Left renal cortex interstitium (tissue), 4 donors: ENCODE measurements at places on chromosomes 11 and 22. TPM values are rescaled to one million over a fixed set of nuclear protein-coding genes. Genes with fewer than 3 reads are reported as not detected.

The SYCE3 gene
- 0.43 TPM for polyA plus RNA-seq

The SHISA8 gene
- polyA plus RNA-seq: 0.78 TPM

The OR4D5 gene
- not detected for polyA plus RNA-seq

The TESMIN gene
- polyA plus RNA-seq: 15.2 TPM

The KCNQ1OT1 gene
- 2.4 TPM for polyA plus RNA-seq

The MMP11 gene
- 15.4 TPM for polyA plus RNA-seq

The TSGA10IP gene
- not detected for polyA plus RNA-seq

The CNTN5 gene
- 23.3 TPM for polyA plus RNA-seq

GRCh38 chr11:103013421-103013820, 57.9 kb upstream of the MMP13 start:
- no peak for DNase-seq

GRCh38 chr11:44575288-44575672, 9.8 kb downstream of the CD82 start:
- DNase-seq: no peak

DNA sequence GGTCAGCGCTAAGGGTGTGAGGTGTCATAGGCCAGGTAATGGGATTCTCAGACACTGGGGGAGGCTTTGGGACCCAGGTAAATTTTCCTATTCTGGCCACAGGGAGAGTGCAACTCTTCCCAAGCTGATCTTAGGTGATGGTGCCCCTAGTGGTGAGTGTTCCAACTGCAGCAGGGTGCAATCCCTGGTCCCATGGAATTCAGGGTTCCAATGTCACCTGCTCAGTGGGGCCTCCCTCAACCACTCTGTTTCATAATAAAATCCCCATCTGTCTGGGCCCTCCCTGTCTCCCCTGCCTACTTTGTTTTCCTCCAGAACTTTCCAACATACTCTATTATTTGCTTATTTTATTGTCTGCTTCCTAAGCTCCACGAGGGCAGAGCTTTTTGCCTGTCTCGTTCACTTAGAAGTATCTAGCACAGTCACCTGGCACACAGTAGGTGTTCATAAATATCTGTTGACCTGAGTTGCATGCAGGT, 2.9 kb upstream of the SGSM1 start:
- DNase-seq: no peak

GRCh38 chr11:62487738-62488551, 58.7 kb downstream of the AHNAK start:
- DNase-seq: no peak

DNA sequence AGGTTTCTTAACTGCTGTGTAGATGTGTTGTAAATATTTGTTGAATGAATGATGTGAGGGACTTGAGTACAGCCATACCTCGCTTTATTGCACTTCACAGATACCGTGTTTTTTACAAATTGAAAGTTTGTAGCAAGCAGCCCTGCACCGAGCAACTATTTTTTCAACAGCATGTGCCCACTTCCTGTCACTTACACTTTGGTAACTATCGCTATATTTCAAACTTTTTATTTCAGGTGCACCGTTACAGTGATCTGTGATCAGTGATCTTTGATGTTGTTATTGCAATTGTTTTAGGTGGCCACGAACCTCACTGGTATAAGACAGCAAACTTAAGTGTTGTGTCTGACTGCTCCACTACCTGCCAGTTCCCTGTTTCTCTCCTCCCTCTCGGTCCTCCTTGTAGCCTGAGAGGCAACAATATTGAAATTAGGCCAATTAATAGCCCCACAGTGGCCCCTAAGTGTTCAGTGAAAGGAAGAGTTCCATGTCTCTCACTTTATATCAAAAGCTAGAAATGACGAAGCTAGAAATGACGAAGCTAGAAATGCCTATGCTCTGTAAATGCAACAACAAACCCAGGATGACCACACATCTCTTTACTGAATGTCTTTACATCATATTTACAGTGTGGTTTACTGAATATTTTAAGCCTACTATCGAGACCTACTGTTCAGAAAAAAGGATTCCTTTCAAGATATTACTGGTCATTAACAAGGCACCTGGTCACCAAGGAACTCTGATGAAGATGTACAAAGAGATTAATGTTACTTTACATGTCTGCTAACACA, 1.0 kb downstream of the SFI1 start:
- DNase-seq: no peak

GRCh38 chr11:101508370-101508769, 75.4 kb downstream of the TRPC6 start:
- no peak for DNase-seq

DNA sequence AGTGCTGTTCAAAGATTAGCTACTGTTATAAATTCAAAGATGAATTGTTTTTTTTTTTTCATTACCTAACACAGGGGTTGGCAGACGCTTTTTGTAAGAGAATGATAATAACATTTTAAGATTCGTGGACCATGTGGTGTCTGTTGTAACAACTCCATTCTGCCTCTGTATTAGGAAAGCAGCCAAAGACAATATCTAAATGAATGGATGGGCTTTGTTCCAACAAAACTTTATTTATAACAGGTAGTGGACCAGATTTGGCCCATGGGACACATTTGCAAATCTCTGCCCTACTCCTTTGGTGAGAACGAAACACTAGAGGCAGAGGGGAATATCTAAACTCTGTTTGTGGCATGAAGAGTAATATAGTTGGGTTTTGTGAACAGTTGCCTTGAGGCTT, 83.6 kb upstream of the BLID start:
- DNase-seq: no peak

DNA sequence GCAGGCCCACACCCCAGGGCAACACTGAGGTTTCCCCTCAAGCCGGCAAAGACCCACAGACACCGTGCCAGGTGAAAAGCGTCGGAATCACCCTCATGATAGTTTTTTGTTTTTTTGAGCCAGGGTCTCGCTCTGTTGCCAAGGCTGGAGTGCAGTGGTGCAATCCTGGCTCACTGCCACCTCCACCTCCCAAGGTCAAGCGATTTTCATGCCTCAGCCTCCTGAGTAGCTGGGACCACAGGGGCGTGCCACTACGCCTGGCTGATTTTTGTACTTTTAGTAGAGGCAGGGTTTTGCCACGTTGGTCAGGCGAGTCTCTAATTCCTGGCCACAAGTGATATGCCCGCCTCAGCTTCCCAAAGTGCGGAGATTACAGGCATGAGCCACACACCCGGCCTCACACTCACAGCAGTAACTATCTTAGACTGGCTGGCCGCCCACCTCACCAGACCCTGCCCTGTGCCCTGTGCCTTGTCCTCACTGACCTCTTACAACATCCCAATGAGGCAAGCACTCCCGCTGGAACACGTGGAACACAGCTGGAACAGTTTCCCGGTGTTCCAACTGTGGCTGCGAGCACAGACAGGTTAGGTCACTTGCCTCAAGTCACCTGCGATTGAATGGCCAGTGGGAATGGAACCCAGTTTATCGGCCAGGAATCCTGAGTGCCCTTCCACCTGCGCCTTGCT, 21.1 kb downstream of the LRRC10B start:
- no peak for DNase-seq

GRCh38 chr11:66687831-66688281, 10.2 kb upstream of the RBM4B start:
- no peak for DNase-seq

DNA sequence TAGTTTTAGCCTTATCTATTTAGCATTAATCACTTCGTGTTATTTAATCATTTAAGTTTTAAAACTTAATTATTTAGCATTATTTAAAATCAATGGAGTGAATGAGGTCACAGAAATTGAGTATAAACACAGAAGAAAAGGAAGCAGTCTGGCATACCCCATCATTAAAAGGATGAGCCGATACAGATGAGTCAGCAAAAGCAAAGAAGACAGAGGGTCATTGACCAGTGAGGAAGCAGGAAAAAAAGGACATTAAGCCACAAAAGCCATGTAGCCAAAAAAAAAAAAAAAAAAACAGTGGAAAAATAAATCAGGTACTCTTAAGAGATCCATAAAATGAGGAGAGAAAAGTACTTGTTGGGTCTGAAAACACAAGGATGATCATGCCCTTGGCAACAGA, 71.5 kb downstream of the TYR start:
- no peak for DNase-seq

DNA sequence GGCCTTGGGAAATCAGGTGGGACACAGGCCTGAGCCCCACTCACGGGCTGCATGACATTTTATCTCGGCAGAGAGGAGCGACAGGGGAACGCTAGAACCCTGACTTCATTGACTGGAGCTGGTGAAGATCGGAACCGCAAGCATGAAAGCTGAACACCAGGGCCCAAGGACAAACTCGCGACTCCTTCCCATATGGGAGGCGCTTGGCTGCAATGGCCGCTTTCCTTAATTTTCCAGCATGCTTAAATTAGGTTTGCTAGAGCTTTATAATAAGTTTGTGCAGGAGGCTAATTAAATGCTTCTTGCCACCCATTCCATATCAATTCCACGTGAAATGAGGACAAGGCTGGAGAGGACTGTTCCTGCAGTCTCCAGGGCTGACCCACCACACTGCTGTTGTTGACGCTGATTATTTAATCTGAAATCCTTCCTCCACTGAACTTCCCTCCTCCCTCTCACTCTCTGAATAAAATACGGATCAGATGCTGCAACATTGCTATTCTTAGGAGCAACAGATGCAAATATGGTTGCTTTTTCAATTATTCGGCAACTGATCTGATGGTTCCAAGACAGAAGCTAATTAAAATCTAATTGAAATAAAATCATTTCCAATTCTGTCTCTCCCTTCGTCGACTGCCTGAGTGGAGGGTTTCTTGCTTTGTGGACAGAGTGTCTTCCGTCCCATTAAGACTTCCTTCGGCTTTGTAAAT, 692.9 kb downstream of the OPCML start:
- no peak for DNase-seq

DNA sequence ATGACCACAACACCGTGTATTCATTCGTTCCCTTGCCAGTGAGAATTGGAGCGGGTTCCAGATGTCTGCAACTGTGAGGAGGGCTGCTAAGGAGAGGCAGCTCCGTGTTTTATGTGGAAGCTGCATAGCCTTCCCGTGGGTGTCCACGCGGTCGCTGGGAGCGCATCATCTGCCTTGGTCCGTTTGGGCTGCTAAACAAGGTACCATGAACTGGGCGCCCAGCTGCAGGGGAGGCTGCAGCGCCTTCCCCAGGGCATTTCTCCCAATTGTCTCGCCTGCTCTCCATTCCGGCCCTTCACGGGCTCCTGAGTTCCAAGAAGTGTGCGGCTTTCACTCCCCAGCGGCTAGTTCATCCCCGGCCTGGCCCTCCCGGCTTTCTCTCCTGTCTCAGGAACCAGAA, 1446.4 kb downstream of the TBC1D22A start:
- no peak for DNase-seq

- DNase-seq: no peak
These were observed 536 bp downstream of the YWHAH start for GRCh38 chr22:31944700-31945442.

- no peak for DNase-seq
These were observed 14.4 kb downstream of the DCUN1D5 start for GRCh38 chr11:103077554-103077953.

- DNase-seq: no peak
These were observed 187.2 kb downstream of the MAML2 start for GRCh38 chr11:96155627-96156378.

DNA sequence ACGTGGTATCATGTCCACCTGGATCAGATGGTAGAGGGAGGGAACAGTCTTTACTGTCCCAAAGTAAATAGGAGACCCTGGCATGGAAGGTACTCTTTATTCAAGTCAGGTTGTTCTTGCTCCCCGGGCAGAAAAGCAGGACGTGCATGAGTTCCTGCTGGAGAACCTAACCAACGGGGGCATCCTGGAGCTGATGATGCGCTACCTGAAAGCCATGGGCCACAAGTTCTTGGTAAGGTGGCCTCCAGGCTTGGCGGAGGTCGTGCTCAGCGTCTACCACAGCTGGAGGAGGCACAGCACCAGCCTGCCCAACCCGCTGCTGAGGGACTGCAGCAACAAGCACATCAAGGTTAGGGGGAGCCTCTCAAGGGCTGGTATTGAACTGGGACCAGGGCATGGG, 48.7 kb downstream of the CABIN1 start:
- DNase-seq: no peak

- DNase-seq: no peak
These were observed 7.3 kb upstream of the SGSM3 start for GRCh38 chr22:40363059-40363458.

DNA sequence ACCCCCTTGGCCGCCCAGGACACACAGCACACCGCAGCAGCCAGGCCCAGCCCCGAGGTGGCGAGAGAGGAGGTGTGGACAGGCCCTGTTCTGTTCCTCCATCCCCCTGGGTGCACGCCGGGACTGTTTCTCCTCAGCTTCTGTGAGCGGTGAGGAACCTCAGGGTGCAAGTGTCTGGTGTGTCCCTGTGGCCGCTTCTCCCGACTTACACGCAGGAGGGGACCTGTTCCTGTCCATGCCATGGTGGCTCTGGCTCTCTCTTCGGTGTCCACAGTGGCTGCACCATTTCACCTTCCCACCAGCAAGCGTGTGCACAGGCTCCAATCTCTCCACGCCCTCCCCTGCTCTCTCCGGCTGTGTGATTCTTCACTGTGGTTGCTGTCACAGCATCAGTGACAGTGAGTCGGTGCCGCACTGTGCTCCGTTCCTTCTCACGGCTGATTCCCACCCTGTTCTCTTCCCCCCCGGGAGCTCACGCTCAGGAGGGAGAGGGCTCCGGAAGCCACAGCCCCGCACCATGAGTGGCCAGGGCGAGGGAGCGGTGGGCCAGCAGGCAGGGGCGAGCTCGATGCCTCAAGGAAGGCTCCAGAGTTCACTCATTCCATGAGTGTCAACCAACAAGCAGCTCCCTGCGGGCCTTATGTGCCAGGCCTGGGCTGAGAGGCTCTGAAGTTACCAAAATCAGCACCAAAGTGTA, 18.6 kb upstream of the WNT7B start:
- no peak for DNase-seq

GRCh38 chr11:95245038-95245437, 14.0 kb upstream of the SESN3 start:
- DNase-seq: no peak

GRCh38 chr22:20982563-20982882, 426 bp downstream of the LZTR1 start:
- DNase-seq: no peak
